A673 (cell line): ENCODE measurements at places on chromosomes 7 and 10.

DNA sequence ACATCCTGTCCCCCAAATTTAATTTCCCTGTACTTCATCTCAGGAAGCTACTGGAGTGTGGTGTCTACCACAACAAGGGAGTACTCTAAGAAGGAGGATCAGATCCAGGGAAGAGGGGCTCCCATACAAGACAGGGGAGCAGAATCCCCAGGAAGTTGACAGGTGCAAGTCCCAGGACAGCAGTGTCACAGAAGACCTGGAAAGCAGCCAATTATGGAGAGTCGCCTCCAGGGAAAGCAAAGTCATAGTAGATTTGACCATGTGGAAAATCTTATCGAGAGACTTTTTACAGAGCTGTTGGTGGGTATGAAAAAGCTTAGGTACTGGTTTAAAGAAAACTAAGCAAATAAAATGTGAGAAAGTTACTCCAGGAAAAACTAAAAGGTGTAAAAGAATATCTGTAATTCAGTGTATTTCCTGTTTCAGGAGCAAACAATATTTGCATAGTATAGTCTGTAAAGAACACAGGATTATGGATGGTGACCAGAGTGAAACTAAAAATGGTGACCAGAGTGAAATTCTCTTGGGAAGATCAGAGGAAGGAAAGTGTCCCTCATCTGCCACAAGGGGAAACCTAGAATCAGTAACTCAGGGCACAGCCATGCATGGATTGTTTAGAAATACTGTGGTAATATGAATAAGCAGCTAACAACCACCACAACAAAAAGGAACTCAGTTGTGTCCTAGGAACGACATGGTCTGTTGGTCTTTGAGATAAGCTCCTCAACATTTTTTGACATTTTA lies 44.5 kb downstream of the LANCL2 start:
- peak; percentile 9 for DNase-seq

DNA sequence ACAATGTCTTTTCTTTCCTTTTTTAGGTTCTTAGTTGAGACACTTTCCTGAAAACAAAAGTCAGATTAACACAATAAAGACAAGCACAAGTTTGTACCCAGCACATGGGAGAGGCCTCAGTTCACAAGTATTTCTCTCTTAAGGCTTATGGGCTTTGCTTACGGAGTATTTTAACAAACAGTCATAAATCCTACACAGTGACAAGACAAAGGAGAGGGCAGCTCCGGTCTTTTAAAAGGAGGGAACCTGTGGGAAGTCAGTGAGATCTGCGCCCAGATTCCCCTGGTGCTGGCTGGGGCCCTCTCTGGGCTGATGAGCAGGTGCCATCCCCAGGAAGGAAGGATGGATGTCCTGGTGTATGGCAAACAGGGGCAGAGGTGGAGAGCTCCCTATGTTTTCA lies 398.6 kb downstream of the ACTR3B start:
- DNase-seq, result no peak

- DNase-seq, result no peak
Measured at GRCh38 chr7:115477193-115477651, 553.3 kb downstream of the TFEC start.

- DNase-seq, result no peak
Measured at GRCh38 chr10:78541481-78542140, 507.9 kb downstream of the RPS24 start.

GRCh38 chr10:121527690-121528089 lies 70.6 kb downstream of the FGFR2 start:
- DNase-seq, result no peak

DNA sequence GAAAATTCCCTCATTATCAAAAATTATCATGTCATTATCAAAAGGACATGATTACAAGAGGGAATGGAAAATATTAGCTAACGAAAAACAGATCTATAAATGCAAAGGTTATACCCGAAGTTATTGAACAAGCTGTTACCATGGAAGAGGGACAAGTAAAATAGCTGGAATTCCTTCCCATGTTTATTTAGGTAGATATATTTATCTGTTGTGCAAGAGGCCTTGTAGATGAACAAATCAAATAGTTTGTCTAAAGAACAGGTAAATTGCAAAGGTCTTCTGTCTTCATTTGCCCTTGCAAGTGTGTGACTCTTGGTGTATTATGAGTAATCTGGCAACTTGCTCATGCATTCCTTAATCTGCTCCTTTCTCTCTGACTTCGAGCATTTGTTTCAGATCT lies 1170.9 kb downstream of the SORCS1 start:
- DNase-seq, result no peak

DNA sequence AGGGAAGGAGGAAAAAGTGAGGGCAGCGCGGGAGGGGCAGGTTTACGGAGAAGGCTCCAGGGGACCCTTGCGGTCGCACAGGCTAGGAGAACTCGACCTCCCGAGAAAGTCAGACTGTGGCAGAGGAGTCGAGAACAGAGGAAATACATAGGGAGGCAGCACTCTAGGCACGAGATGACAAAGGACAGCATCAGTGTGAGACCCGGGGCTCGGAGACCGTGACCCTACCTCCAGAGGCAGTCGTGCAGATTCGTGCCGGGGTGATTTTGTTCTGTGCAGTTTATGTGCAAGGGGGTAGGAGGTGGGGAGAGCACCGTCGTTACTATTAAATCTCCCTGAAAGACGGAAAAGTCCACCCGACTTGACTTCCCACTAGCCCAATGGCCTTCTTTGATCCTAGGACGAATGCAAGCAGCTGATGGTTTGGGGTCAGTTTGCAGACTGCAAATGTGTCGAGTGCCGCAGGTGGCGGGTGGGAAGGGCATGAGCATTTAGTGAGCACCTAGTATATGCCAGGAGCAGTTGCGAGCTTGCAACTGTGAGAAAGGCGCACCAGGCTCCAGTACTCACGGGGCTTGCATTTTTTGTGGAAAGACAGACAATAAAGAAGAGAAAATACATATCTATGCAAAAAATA lies 674 bp upstream of the OSBPL3 start:
- DNase-seq, result no peak

- no peak for DNase-seq
Measured at GRCh38 chr7:78601728-78602127, 803.2 kb downstream of the PHTF2 start.

DNA sequence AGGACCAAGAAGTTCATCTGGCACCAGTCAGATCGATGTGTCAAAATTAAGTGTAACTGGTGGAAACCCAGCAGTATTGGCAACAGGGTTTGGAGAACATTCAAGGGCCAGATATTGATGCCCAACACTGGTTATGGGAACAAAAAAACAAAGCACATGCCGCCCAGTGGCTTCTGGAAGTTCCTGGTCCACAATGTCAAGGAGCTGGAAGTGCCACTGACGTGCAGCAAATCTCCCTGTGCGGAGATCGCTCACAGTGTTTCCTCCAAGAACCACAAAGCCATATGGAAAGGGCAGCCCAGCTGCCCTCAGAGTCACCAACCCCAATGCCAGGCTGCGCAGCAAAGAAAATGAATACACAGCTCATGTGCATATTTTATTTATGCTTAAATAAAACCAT lies 10.1 kb upstream of the C7orf33 start:
- DNase-seq, result no peak

GRCh38 chr10:121631365-121632029 lies 33.3 kb upstream of the FGFR2 start:
- DNase-seq, result no peak

GRCh38 chr10:119216127-119216526 lies 8.8 kb downstream of the GRK5 start:
- no peak for DNase-seq

GRCh38 chr7:47283497-47284131 lies 298.3 kb downstream of the TNS3 start:
- no peak for DNase-seq

DNA sequence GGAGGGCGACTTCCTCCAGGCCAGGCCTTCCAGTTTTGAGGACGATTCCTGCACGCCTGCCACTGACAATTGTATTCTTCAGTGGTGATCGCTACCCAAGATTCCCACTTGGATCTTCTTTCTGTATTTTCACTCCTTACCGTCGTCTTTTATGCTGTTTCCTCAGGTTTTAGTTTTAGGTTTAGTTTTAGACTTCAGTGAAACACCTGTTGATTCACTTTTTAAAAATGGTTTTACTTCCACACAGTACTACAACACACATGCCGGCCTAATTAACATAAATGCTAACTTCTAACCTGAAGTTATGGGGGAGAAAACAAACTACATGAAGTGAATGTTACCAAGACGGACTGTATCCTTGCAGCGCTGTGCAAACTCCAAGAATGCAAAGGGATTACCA lies 530.6 kb upstream of the MGMT start:
- DNase-seq, result no peak

GRCh38 chr7:128383776-128384175 lies 22.3 kb upstream of the PRRT4 start:
- no peak for DNase-seq

GRCh38 chr7:79590391-79590790 lies 136.9 kb upstream of the MAGI2 start:
- no peak for DNase-seq

DNA sequence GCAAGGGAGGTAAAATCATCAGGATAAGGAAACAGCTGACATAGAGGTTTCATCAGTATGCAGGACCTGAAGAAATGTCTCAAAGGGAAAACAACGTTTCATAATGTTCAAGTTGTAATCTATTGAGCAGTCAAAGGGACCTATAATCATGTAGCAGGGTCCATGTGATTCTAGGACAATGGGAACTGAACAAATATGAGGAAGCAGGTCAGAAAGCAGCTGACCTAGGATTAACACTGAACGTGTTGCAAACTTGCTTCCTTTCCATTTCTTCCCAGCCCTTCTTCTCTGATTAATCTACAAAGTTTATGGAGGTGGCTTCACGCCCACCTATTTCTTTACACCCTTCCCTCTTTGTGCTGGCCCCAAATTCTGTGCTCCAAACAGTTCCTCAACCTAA lies 256.9 kb upstream of the AKR1E2 start:
- DNase-seq, result no peak

- DNase-seq, result no peak
Measured at GRCh38 chr10:7275761-7276440, 134.9 kb downstream of the SFMBT2 start.

DNA sequence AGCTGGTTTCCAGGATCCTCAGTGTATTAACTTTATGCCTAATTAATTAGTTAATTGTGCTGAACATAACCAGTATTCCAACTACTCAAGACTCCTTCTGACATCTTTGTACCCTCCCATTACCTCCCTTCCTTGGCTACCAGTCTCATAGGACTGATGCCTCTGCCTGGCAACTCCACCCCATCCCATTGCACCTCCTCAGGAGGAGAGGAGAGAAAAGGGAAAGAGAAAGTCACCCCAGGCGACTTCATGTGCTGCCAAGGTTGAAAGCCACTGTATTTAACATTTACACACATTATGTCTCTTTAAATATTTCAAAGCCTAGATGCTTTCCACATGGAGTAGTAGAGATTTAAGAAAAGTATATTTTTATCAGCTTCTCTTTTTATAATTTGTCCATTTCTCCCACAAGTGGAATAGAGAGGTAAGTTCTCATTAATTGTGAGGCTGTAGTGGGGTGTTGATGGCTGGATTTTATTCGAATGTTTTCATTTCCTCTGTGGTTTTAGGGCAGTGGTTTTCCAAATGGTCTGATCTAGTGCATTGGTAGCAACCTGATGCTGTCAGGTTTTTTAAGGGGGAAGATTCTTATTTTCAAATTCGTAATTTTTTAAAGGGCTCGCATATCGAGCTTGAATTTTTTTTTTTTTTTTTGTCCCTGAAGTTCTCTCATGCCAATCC lies 148.0 kb downstream of the BICC1 start:
- no peak for DNase-seq

DNA sequence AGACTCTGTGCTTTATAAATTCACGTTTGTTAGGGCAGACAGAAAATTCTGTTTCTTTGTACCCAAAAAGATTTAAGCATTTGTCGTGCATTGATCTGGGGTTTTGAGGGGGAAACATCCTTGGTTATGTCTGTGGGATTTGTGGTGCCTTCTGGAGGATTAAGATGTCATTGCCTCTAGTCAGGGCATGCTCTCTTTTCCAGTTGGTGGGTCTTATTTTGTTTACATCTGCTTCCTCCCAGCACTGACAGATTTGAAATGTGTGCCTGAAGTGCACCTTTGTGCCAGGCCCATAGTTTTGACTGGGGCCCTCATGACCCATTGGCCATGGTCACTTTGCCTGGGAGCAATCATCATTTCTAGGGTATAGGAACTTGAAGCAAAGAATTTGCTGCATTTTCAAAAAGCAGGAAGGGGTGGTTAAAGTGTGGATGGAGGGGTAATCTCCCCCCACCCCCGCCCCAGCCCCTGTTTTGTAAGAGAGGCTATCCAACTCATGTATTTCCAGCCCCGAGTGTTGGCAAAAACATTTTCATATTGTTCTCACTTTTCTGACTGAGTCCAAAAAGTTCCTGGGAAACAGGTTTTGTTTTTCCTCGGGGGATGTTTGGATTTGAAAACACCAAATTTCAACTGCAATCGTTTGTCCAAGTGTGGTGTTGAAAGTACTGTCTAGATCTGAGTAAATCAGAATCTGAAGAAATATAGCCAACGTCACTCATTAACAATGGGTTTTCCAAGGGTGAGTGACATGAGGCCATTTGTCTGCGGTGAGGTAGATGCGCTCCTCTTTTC lies 388.2 kb upstream of the GALNT17 start:
- DNase-seq, result no peak

- DNase-seq, result no peak
Measured at GRCh38 chr7:71266912-71267311, 135.0 kb downstream of the GALNT17 start.

- DNase-seq, result no peak
Measured at GRCh38 chr7:64619705-64620104, 46.2 kb upstream of the ZNF107 start.

DNA sequence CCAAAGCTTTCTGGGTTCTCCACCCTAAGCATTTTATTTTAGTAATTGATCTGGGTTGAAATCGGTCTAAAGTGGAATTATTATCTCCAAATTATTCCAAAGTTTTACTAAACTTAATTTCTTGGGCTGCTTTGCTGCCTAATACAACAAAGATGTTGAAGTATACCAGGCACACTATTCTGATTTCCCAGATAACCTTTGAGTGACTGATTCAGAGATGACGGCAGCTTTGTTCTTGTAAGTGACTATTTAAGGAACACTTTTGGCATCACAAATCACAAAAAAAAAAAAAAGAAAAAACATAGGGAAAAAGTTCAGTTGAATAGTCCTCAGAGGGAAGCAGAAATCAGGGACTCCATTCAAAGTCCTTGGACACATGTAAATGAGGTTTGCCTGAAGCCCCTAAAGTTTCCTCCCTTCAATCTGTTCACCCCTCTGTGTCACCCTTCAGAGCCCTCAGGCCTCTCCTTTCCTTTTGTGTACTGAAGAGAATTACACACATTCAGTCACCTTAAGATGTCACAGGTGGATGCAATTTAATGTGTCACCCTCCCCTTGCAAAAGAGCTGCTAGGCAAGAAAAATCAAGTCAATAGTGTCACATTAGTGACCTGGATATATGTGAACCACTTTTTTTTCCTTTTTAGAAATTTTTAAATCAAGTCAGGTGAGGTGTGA lies 81.5 kb downstream of the RTKN2 start:
- no peak for DNase-seq
